ENCODE measurements at places on chromosomes 3 and 15.

DNA sequence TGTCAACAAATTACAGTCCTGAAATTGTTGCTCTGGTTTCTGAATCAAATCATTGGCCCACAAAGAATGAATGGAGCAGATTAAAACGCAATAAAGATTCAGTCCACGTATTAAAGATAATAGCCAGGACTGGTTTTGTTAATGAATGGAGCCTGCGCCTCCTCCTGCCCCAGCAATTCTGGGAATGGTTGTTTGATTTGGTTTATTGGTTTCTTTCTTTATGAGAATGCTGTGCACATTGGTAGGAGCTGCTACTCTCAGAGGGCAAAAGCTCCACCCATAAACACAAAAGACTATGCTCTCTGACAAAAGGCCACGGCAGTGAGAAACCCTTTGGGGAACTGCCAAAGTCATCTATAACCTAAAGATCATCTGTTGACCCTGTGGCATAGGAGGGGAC lies 261.1 kb downstream of the ABHD5 start:
- DNase-seq = no peak

DNA sequence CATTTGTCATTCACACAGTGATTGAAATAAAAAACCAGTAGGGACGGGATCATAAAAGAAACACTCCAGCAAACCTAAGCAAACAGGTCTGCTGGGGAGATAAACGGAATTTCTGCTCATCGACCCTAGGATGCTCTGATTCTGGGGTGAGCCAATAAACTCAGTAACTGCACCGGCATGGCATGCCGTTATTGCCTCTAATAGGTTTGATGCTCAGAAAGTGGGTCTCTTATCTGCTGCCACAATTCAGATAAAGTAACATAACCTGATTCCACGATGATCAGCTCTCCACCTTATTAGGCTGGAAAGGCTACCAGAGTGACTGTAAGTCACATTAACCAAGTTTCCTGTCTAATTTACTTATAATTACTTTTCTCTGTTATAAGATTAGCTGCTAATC lies 19.6 kb downstream of the DCLK3 start:
- no peak for DNase-seq

DNA sequence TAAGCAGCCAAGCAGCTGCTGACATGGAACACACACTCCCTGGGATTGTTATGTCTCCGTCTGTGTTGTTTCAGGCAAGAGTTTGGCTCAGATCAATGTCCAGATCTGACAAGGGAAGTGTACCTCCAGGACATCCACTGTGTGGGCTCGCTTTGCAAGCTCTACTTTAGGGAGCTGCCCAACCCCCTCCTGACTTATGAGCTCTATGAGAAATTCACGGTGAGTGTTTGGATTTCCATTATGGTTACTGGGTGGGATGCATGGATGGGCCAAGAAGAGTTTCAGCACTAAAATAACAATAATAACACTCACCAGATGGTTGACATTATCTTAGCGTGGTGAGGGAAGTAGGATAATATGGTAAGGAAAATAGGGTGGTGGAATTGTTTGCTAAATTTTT lies 74.1 kb downstream of the ARHGAP31 start:
- no peak for DNase-seq

DNA sequence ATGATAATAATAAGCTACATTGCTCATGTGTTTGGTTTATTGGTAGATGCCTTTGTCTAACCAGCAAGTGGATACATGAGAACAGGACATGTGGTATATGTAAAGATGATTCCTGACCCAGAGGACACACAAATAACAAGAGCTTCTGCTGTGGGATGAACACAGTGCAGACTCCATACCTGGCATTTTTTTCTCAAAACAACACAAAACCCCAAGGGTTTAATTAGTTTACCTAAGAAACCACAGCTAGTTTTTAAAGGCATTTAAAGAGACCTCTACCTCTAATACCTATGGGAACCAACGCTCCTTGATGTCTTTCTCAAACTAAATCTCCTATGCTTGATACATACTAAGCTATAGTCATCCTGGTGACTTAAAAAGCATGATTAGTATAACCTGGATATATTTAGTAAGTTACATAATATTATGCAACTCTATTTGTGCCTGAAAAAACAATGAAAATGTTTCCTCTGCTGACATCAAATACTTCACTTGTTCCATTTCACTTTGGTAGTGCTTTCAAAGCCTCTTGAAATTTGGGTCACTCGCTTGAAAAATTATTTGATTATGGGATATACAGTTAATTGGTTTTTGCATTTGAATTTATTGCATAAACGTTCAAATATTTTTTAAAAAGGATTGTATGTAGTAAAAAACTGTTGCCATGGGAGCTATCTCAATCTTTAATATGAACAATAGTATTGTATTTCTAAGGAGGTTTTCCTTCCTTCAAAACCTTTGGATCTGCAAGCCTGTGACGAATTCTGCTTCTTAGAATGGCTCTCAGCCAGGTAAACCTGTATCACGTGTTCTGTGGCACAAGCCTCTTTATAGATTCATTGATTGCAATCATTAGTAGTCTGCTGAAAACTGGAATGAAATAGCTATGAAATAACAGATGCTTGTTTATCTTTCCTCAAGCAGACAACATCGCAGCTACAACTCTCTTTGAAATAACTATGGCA lies 233.0 kb upstream of the KCNMB2 start:
- no peak for DNase-seq

- DNase-seq = no peak
Measured at GRCh38 chr3:62371720-62372591, 1.4 kb downstream of the FEZF2 start.

DNA sequence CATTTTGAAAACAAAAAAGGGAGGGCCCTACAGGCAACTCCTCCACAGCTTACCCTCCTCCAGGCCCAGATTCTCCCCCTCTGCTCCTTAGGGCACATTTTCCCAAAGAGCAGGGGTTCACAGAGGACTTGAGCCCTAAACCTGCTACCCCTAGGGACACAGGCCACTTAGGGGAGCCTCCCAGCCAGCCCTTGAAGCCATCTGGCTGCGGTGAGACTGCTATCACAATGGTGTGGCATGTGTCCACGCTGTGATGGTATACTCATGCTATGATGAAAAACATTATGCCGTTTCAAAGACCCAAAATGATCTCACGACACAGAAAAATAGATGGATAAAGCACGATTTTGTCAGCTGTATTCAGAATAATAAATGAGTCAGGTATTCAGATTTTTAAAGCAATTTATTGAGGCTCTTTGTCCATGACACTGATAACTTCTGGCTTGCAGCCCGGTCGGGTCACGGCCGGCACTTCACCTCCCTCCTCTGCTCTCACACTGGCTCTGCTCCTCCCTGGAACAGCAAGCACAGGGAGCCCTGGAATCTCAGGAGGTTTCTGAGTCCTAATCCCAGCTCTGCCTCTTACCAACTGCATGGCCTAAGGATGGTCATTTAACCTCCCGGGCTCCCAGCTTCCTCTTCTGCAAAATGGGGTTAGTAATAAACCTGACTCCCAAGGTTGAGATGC lies 115.3 kb downstream of the MEGF11 start:
- DNase-seq = no peak

GRCh38 chr3:171875923-171876412 lies 32.8 kb downstream of the TMEM212 start:
- DNase-seq = no peak

GRCh38 chr3:27623085-27623753 lies 98.9 kb downstream of the EOMES start:
- no peak for DNase-seq

DNA sequence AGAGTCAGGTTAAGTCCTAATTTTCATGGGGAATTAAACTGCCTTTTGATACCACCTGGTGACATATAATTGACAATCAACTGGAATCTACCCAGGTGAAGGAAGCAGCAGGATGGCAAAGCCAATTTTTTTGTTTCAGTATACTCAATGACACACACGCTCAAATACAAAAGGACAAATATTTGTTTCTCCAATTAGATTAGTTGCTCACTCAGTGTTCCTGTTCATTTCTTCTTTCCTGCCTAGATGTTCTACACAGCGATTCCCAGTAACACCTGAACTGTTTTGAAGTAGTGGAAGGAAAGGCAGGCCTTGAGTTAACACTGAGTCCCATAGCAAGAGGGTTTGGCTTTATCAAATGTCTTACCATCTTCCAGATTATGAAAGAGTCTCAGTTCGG lies 157.5 kb downstream of the PDZRN3 start:
- no peak for DNase-seq

DNA sequence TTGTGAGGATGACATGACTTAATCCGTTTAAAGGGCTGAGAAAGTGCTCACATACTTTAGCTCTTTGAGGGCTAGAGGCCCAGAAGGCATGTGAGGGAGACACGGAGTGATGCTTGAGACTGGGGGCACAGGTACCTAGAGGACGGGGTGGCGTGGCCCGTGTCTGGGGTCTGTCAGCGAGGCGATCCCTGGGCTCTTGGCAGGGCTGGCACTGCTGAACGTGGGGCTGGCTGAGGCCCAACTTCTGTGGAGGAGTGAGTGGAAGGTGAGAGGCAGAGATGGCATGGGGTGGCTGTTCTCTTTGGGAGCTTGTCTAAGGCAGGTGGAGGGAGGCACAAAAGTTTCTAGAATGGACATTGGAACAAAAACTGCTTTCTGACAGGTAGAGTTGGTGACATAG lies 9.5 kb downstream of the SEMA4B start:
- DNase-seq = no peak

All from CD4-positive, CD25-positive, alpha-beta regulatory T cell (primary cell).